ENCODE measurements at places on chromosomes 11 and 22.

DNA sequence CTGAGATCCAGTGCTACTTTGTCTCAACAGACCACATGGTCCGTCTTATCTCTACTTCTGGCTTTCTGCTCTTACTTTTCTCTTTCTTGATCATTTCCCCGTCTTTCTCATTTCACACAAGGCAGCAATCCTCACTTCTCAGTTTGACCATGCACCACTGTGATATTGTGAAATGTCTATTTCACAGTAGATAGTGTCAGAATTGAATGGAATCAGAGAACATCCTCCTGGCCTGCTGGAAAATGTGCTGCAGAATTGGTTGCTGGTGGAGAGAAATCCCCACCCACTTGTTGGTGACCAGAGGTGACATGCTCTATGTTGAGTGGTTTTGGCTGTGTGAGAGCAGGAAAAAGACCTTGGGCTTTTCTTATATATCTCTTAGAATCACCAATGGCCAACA, 57.8 kb upstream of the RCN1 start:
- DNase-seq: no peak

DNA sequence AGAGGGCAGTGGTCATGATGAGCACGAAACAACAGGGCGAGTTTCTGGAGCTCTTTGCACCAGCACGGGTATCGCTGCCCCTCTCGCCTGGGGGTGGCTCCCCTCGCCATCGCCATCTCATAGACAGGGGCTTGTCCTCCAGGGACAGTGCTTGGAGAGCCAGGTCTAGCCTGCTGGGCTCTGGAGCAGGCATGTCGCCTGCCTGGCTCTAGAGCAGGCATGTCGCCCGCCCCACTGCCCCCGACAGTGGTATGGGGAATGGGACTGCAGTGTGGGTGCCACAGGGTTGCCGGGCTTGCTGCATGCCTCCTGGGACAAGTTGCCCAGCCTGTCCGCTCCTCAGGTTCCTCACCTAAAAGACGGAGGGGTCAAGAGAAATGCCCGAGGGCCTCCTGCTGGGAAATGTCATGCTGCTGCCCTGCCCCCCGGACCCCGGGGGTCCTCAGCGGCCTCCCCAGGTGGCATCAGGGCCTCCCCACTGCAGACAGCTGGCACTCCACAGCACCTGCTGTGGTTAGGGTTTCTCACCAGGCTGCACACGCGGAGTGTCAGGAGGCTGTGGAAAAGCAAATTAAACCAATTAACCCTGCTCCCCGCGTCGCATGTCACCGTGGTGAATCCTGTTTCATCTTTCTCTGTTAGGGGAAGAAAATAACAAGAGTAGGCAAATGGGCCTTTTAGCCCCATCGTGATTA, 403.0 kb downstream of the TBC1D22A start:
- no peak for DNase-seq

GRCh38 chr11:35815556-35816315, 128.1 kb upstream of the LDLRAD3 start:
- DNase-seq: no peak

DNA sequence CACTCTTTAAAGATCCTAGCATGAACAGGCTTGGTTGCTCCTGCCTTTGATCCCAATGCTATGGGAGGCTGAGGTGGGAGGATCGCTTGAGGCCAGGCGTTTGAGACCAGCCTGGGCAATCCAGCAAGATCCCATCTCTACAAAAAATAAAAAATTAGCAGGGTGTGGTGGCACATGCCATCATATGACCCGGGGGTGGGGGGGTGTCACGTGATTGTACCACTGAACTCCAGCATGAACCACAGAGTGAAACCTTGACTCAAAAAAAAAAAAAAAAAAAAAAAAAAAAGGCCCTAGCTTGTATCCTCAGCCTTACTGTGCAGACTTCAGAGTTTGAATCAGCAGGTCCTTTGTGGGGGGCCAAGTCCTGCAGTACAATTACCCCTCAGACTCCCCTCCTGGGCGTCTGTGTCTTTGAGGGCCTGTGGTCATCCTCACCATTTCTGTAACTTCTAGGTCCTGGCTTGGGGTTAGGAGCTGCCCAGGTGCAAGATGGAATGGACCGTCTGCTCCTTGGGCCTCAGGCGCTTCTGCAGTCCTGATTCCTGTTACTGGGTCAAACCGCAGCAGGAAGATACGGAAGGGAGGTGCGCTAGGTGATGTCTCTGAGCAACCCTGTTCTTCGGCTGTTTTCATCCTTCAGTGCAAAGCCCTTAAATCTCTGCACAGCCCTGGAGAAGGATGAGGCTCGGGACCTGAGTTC, 208.1 kb downstream of the CTTN start:
- no peak for DNase-seq

Measured in CD4-positive, alpha-beta T cell treated with Interleukin-4 for 4 hours (primary cell).